Hippocampal formation (tissue), 2 donors: ENCODE measurements at places on chromosomes 12 and 14.

GRCh38 chr12:67689385-67689784 lies 40.8 kb downstream of the DYRK2 start:
- no peak for DNase-seq

DNA sequence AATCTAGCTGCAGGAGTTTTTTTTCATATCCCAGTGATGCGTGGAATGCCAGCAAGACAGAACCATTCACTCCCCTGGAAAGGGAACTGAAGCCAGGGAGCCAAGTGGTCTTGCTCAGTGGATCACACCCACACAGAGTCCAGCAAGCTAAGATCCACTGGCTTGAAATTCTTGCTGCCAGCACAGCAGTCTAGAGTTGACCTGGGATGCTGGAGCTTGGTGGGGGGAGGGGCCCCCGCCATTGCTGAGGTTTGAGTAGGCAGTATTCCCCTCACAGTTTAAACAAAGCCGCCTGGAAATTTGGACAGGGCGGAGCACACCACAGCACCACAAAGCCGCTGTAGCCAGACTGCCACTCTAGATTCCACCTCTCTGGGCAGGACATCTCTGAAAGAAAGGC lies 86.9 kb upstream of the STXBP6 start:
- DNase-seq = no peak

DNA sequence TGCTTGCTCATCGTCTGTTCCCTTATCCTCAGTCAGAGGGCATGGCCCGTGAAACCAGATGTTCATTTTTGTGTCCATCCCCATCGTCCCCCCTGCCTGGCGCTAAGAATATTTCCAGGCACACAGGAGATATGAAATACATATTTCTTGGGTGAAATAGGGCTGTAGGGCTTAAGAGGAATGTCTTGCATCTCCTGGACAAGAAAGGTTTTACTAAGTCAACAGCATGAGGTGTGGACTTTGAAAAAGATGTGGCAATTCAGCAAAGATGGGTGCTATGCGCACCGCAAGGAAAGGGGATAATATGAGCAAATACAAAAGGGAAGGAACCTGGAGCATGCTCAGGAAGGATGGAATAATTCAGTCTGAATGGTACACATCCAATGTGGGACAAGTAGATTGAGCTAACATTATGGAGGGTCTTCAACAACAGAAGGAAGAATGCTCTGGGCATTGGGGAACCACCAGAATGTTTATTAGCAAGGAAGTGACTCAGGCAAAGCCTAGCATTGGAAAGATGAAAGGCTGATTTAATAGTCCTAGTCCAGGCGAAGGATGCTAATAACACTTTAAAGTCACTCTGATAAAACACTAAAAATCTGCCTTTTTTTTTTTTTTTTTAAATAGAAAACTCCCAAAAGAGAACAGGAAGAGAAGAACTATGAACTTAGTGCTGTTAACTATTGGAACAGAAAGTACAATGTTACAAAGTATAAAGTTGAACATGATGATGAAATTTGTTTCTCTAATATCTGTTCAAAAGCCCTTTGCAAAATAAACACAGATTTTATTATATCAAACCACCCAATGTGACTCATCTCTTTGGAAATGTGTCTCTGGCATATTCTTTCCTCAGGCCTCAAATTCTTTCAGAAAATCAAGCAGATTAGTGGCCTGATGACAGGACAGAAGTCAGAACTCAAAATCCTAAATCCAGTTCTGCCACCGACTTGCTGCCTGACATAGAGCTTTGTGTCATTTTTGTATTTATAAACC lies 449.5 kb downstream of the BCAT1 start:
- DNase-seq = no peak

DNA sequence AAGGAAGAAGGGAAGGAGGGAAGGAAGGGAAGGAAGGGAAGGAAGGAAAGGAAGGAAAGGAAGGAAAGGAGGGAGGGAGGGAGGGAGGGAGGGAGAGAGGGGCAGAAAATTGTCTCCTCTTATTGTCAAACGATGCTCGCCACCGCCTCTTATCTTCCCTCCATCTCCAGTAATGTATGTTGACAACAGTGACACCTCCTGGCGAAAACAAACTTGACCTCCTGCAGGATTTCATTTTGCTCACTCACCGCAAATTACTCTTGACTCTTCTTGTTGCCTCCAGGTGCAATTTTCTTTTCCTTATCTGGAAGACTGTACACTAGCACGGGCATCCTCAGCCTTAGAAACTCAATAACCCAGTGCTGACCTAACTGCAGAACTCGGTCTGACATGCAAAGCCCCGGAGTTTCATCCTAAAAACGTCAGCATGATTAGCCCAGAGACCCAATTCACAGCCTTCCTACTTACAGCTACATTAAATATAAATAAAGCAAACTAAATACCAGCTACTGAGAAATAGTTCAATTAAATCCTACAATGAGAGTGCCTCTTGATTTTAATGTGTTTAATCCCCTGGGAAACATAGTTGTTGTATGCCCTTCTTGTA lies 512.4 kb upstream of the TMPO start:
- peak; percentile 16 for DNase-seq

DNA sequence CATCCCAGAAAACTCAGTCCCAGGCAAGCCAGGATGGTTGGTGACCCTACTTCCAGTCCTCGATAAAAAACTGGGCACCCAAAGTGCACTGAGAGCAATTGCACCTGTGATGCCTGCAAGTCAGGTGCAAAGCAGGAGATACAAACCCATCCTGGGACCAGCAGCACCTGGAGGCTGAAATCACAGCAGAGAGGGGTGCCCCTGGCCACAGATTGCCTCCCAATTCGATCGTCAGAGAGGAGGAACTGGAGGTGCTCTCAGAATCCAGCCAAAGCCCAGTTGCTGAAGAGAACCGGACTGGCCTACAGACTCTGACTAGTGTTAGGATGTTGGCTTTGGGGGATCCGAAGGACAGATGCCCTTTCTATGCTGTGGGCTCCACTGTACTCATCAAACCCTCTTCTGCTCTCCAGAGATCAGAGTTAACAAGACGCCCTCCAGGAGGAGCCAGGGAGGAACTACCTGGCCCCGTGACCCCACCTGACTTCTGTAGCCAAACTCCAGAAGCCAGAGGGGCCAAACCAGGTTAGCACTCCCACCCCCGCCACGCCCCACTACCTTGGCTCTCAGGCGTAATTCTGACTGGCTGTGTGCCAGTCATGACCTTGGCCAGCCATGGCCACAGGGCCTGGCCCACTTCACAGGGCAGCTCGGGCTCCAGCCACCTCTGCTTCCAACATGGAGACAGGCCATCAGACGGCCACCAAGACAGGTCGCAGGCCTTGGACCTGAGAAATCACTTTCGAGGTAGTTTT lies 284.5 kb upstream of the RTL1 start:
- DNase-seq = no peak

DNA sequence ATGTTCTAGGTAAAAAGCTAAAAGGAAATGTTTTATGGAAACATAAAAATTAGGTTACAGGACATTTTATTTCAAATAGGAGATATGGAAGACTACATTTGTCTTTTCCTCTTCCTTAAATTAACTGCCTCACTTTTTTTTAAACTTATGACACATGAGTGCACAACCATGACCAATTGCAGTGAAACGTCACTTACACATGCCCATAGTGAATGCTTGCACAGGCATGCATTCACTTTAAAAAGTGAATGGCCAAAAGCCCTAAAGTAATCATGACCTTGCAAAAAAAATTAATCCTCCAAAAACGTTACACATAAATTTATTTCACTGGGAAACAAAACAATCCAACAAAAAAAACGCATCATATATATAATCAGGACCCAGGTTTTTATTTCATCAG lies 343.2 kb upstream of the TMTC1 start:
- DNase-seq = no peak

DNA sequence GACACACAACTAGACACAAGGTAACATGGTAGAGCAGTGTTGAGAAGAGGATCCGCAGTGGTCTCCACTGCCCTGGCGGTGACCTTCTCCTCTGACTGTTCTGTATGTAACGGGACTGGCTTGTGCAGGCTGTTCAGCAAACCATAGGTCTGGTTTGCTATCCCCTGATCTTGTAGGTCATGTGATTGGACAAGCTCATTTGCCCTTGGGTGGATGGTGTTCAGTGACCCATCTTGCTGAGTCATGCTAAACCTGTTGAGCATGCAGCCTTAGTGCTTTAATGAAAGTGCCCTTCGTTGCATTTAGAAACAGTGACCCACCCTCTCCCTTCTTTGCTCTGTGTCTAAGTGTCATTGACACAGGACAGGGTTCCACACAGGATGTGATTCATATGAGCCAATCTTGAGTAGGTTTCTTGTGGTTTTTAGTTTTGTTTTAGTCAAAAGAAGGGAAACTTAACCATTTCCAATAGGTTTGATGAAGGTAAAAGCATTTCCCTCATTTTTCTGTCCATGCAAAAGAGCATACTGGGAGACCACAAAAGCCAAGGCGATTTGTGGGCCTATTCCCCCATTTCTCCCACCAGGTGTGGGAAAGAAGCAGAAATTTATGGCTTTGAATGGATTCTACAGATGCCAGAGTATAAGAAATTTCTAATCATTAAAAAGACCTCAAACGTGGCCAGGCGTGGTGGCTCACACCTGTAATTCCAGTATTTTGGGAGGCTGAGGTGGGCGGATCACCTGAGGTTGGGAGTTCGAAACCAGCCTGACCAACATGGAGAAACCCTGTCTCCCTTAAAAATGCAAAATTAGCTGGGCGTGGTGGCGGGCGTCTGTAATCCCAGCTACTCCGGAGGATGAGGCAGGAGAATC lies 32.6 kb upstream of the HIF1A start:
- no peak for DNase-seq

GRCh38 chr14:35004839-35005238 lies 22.0 kb downstream of the SRP54 start:
- no peak for DNase-seq

- DNase-seq = peak; percentile 45
These were observed 428.8 kb downstream of the ZFP36L1 start for GRCh38 chr14:68363843-68364767.

DNA sequence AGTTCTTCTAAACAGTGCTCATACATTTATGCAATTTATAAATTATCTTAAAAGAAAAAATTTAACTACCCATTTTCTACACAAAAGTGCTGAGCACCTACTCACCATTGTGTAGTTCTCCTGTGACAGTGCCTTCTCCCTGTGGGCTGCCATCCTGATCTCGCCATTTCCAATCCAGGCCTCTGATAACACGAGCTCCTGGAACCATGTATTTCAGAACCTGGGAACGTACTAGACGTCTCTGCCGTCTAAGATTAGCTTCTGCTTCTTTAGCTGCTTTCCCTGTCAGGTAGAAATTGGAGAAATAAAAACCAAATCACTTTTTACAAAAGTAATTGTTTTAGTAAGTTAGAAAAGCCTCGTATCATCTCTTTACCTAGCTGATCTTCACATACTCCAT lies 74.5 kb downstream of the HECTD1 start:
- DNase-seq = no peak

DNA sequence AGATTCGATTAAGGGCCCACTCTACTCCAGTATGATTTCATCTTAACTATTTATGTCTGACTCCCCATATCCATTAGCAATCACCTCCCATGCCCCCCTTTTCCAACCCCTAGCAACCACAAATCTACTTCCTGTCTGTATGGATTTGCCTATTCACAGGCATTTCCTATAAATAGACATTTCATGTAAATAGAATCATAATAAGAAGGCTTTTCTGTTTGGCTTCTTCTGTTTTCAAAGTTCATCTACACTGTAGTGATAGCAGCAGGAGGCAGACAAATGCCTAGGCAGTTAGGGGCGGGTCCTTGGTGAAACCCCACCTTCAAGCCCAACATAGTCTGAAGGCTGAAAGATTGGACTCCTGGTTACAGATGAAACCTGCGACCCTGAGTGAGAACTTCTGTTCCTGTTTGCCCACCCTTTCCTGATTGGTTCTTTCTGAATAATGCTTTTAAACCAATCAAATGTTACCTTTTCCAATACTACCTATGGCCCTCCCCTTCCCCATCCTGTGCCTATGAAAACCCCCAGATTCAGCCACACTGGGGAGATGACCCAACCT lies 62.1 kb upstream of the HECTD1 start:
- DNase-seq = no peak

DNA sequence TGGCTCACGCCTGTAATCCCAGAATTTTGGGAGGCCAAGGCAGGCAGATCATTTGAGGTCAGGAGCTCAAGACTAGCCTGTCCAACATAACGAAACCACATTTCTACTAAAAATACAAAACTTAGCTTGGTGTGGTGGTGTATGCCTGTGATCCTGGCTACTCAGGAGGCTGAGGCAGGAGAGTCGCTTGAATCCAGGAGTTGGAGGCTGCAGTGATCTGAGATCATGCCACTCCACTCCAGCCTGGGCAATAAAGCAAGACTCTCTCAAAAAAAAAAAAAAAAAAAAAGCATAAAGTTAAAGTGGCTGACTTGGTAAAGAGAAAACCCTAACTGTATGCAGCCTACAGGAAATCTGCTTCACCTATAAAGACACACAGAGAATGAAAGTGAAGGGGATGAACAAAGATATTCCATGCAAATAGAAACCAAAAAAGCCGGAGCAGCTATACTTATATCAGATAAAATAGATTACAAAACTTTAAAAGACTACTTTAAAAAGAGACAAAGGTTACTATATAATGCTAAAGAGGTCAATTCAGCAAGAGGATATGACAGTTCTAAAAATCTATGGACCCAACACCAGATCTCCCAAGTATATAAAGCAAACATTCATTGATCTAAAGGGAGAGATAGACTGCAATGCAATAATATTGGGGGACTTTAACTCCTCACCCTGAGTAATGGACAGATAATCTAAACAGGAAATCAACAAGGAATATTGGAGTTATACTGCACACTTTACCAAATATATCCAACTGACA lies 4.1 kb downstream of the CLEC2B start:
- no peak for DNase-seq

DNA sequence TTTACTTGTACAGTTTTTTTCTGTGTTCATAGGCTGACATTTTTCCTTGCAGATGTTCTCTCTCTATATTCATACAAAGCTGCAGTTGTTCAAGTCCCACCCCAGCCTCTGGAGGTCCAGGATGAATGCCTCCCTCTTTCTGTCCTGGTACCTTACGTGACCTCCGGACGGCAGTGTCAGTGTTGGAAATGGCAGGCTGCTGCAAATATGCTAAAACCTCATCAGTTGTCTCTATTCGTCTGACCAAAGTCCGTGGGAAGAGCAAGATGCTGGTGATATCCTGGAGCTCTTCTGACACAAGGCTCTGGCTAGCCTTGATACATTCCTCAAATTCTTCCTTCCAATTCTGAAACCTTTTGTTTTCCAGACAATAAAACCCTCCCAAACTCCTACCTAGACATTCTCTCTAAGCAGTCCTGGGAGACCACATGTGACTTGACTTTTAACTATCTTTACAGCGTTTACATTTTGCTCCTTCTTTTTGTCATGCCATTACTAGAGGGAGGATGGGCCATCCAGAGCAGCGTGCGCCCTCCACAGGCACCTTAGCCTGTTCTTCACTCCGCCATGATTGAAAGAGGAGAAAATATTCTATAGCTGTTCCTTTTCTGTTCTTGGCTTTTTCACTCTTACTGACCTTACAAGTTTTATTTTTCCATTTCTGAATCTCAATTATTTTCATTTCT lies 143.6 kb downstream of the RGS6 start:
- DNase-seq = no peak

DNA sequence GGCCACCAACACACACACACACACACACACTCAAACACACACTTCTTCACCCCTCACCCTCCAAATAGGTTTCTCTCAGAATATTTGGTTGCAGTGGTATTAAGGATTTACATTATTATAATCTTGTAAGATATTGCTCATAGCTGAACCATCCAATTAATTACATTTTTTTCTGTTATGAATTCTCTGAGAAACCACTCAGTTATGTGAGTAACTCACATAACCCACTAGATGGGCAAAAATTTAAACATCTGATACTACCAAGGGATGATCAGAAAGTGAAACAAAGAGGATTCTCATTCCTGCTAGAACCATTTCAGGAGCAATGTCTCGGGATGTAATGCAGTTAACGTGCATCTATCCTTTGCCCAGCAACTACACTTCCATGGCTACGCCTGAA lies 31.6 kb downstream of the TMTC1 start:
- DNase-seq = no peak
